Left colon (tissue), 2 donors: ENCODE measurements at places on chromosomes 7 and 10. TPM values are rescaled to one million over a fixed set of nuclear protein-coding genes. Genes with fewer than 3 reads are reported as not detected.

The PAX4 gene
- 1.6 TPM for total RNA-seq

The PNLIP gene
- total RNA-seq = not detected

The PPP1R17 gene
- total RNA-seq = not detected

The ELMO1 gene
- 16.1 TPM for total RNA-seq

The TDRD1 gene
- 0.64 TPM for total RNA-seq

The CCM2 gene
- total RNA-seq = 39.1 TPM
